ENCODE measurements at places on chromosomes 11 and 22.
A peak's percentile ranks its signal among the peaks of the same experiment; 100 is the strongest.

DNA sequence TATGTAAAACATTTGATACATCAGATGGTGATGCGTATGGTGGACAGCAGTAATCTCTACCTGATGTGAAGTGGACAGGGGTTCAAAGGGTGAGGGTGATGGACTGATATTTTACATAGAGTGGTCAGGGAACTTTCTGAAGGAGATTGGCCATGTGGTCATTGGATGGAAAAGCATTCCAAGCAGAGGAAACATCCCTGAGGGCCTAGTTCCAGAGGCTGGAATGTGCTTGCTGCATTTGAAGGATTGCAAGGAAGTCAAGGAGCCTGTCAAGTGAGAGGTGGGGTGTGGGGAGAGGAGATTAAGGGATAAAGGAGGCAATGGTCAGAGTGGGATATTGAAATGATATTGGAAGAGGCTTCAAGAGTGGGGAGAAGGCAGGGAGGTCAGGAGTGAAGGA lies 151.9 kb upstream of the NTM start:
- no peak for DNase-seq

DNA sequence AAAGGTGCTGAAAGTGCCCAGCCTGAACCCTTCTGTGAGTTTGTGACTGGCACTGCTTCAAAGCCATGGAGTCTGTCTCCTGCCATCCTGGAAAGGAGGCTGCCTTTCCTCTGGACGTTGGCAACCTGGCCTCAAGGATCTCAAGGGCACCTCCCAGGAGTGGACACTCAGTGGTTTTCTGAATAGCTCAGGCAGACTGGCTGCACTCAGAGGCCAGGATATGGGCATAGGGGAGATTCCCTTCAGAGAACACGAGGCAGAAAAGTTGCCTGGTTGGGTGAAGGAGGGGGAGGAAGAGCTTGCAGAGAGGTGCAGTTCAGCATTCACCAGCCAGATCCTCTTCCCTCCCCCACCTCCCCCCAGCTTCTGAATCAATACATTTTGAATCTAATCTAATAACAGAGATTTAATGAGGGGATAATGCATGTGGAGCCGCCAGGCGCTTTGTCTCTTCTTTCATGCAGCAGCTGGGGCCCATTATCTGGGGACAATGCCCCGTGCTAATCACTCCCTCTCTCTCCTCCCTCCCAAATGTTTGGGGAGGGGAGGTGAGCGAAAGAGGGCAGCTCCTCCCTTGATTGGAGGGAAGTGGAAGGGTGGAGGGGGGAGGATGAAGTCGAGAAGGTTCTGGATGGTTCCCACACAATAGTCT lies 17.7 kb downstream of the HTR3A start:
- DNase-seq: no peak

DNA sequence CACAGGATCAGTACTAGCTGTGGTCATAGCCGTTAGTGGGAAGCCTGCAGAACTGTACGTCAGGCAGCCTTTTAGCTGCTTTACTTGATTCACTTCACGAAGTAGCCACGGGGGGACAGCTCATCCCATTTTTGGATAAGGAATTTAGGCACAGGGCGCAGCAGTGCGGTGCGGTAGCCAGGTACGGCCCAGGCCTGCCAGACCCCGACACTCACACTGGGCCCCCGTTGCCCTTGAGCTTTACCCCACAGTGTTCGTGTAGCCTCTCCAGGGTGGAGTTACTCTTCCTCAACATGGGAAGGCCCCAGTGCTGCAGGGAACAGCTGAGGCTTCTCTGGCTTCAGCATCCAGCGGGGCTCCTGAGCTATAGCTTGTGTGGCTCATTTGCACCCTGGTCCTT lies 59.4 kb downstream of the SBF1 start:
- no peak for DNase-seq

GRCh38 chr11:64233913-64234586 lies at the start of gene VEGFB:
VEGFB (plus strand) TSS chr11:64234584; CDS start chr11:64234834, 250 bp downstream.
- DNase-seq: peak; percentile 70

- DNase-seq: no peak
Observed at GRCh38 chr22:19706661-19707151, 7.6 kb upstream of the SEPTIN5 start.

DNA sequence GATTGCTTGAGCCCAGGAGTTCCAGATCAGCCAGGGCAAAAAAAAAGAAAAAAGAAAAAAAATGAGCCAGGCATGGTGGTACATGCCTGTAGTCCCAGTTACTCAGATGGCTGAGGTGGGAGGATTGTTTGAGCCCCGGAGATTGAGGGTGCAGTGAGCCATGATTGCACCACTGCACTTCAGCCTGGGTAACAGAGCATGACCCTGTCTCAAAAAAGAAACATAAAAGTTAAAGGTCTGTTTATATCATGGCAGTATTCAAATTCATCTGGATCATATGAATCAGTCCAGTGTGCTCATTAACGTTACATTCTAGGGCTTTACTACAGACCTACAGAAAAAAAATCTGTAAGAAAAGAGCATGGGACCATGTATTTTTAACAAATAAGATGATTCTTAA lies 13.9 kb downstream of the HSD17B12 start:
- no peak for DNase-seq

- no peak for DNase-seq
Observed at GRCh38 chr11:58921778-58922390, 17.4 kb upstream of the GLYATL1 start.

DNA sequence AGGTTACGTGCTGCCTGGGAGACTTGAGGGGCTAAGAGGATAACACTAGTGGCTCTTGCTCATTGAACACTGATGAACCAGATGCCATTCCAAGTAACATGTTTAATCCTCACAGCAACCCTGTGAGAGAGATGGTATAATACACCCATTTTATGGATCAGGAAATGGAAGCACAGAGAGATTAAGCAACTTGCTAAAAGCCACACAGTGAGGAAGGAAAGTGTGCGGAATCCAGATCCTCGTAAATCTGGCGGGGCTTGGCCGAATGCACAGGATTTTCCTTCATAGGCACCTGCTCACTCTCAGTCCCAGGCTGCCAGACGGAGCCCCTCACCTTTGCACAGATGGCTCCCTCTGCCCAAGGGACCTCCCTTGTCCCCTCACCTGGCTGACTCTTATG lies 7.7 kb upstream of the FOSL1 start:
- DNase-seq: no peak

GRCh38 chr11:120564573-120565311 lies 53.2 kb downstream of the GRIK4 start:
- peak; percentile 34 for DNase-seq

GRCh38 chr11:8168485-8169257 lies at the start of gene RIC3:
RIC3 (minus strand) TSS chr11:8169025; CDS start chr11:8168989, 36 bp downstream.
- peak; percentile 59 for DNase-seq

DNA sequence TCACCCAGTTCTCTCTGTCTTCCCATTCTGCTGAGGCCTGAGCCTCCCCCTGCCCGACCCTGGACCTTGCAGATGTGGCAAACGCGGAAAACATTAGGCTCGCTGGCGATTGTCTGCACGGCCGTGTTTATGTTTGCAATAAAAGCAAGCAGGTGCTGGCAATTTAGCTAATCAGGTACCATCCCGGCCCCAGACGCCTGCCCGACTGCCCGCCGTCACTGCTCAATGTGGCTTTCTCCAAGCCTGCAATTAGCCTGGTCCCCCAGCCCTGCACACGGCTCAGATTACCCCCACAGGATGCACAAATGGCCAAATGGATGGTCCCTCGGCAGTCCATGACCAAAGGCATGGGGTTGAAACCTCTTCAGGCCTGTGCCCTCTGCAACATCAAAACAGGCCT lies 259.7 kb downstream of the MN1 start:
- DNase-seq: no peak

DNA sequence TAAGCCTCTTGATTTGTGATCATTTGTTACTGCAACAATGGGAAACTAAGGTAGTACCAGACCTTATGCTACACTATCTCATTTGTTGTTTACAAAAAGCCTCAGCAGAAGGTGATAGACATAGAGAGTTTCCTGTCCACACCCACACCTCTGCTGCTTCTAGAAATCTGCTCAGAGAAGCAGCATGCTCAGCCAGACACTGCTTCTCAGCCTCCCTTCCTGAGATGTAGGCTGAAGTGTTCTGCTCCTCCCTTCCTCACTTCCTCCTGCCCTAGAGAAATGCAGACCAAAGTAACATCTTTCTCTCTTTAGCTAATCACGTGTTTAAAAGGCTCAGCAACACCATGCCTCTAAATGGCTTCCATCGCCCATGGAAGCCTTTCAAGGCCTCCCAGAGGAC lies 88.4 kb downstream of the SLC1A2 start:
- no peak for DNase-seq

DNA sequence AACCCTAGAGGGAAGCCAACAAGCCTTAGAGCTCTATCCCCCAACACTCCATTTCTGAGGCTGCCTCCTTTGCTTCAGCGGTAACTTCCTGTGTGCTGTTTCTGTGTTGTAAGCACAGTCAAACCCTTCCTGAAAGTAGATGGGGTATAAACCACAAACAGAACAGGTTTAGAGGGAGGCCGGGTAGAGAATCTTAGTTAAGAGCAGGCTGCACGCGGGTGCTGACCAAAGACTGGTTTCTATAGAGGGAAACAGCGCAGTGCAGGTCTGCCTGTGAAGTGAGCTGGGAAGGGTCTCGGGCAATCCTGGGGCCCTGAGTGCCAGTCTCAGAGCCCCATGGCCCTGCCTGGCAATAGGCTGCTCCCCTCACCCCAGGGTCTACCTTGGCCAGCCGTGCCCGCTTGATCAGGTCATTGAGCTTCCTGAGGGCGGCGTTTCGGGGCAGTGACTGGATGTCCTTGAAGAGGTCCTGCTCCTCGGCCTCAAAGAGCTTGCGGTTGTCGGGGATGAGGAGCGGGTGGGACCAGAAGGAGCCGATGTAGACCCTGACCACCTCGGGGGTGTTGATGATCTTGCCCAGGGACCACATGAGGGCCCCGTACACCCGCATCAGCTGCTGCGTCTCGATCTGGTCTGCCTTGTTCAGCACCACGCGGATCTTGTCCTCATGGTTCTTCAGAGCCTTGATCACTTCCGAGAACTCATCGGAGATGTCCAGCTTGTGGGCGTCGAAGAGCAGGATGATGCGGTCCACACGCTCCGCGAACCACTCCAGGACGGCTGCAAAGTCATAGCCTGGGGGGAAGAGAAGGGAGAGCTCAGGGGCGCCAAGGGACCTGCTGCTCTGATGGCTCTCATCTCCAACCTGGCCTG lies 15.3 kb upstream of the CDC42BPG start:
- peak; percentile 69 for DNase-seq

GRCh38 chr11:63719987-63720386 lies 38.7 kb downstream of the RTN3 start:
- DNase-seq: no peak

DNA sequence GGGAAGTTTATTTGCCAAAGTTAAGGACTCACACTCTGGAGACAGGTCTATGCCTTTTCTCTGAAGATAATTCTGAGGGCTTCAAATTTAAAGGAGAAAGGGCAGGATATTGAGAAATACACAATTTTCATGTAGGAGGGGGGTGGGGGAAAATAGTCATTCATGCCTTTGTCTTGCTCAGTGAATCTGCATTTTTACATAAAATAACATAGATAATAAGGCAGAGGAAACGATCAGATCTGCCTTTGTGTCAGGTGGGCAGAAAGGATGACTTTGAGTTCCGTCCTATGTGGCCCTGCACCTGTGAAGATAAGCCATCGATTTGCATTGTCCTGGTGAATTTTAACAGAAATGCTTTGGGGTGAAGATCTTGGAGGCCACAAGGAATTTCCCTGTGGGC lies 76.8 kb downstream of the SC5D start:
- no peak for DNase-seq

- DNase-seq: no peak
Observed at GRCh38 chr11:119615882-119616196, 113.2 kb downstream of the NECTIN1 start.

GRCh38 chr22:45953178-45953577 lies 23.8 kb downstream of the WNT7B start:
- no peak for DNase-seq

- DNase-seq: no peak
Observed at GRCh38 chr11:115263799-115264656, 240.2 kb downstream of the CADM1 start.

Measured in stimulated activated CD4-positive, alpha-beta T cell treated with anti-CD3 and anti-CD28 coated beads, Interleukin-2, amount 100 ng/mL, for 24 hours (primary cell).